ENCODE measurements at places on chromosomes 2 and 18.

GRCh38 chr2:127577503-127577902 lies 42.0 kb downstream of the MYO7B start:
- no peak for DNase-seq

GRCh38 chr2:108101481-108101880 lies 115.2 kb downstream of the SLC5A7 start:
- DNase-seq: no peak

DNA sequence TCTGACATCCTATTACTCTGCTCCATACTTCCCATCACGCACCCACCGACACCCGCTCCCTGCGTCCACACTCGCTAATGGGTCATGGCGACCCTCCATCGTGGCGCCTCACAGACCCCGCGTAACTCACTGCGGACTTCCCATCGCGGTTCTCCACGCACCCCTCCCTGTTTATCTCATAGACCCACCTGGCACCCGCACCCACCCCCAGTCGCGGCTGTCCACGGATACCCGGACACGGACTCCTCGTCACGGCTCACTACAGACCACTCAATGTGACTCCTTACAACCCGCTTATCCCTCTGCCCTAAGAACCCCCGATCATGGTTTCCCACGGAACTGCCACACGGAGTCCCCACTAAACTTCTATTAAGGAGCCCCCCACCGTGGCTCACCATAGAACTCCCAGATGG lies 458 bp downstream of the CXXC1 start:
- DNase-seq: no peak

GRCh38 chr2:73700661-73701447 lies 36.3 kb downstream of the TPRKB start:
- no peak for DNase-seq

DNA sequence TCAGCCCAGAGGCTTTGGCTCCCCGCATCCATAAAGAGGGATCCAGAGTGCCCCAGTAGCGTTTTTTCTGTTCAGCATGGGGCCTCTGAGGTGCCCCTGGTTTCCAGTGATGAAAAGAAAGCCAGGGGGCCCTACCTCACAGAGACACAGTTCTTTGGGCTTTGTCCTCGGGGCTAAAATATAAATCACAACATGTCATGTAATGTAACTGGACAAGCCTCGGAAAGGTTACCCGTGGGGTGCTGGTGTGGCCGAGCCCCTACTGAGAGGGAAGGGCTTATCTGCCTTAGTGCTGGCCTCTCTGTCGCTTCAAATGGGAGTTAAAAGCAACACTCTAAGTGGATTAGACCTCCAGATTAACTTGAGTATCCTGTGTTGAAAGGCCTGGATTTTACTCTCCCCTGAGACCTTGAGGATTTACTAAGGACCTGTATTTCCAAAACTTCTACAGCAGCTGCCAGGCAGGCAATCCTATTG lies 251.6 kb upstream of the APCDD1 start:
- DNase-seq: no peak

DNA sequence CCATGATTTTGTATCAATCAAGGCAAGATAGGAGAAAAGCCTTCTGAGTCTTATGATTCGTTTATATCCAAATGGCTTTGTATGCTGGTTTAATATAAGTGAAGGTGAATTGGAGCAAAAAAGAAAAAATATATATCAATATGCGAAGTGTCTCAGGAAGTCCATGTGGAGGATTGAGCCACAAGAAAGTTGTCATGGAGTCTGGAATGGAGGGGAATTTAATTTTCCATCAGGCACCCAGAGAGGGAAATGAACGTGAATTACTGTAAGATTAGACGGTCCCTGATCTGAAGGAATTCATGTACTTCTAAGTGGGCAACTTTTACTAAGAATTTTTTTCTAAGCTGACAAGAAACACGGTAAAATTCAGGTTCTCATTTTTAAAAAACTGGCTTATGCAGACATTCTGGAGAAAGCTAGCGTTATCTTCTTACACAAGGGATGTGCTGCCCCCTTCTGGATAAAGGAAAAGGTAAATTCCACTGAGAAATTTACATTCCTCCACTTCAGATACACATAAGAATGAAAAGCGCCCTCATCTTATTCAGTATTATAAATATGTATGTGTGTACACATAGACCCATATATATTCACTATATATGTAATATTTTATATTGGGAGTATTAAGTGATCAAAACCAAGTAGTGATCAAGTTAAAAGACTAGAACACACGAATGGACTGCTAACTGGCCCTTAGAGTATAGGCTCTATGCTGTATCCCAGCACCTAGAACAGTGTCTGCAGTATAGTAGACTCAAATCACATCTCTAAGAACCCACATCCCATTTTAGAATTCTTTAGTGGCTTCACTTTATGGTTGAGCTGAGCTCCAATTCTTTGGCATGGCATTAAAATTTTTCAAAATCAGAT lies 289.0 kb upstream of the TFPI start:
- no peak for DNase-seq

GRCh38 chr2:40281021-40281940 lies 170.6 kb downstream of the SLC8A1 start:
- no peak for DNase-seq

DNA sequence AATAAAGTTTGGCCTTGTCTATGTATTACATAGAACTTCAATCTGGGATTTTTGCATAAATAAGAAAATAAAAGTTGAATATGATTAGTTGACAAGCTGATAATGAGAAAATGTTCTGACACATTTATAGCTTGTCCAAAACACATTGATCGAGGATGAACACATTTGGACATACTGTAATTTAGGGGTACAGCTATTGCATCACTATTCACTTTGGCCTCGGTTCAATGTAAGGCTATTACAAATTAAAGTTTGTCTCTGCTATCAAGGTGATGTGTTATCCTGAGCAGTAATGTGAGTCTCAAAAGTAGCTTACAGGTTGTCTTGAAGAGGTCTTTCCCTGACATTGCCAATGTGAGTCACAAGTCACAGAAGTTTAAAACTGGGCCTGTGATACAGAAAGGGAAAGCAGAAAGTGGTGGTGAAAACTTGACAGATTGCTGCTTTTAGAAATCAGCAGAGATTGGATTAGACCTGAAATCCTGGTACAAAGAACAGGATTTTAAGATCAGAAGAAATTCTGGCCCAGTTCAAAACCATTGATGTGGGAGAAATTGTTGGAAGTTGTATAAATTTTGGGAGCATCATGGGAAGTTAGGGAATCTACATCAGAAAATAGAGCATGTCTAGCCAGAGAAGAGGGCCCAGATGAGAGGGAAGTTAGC lies 674.1 kb downstream of the NYAP2 start:
- no peak for DNase-seq

- no peak for DNase-seq
Measured at GRCh38 chr2:219489315-219489714, 9.4 kb upstream of the GMPPA start.

DNA sequence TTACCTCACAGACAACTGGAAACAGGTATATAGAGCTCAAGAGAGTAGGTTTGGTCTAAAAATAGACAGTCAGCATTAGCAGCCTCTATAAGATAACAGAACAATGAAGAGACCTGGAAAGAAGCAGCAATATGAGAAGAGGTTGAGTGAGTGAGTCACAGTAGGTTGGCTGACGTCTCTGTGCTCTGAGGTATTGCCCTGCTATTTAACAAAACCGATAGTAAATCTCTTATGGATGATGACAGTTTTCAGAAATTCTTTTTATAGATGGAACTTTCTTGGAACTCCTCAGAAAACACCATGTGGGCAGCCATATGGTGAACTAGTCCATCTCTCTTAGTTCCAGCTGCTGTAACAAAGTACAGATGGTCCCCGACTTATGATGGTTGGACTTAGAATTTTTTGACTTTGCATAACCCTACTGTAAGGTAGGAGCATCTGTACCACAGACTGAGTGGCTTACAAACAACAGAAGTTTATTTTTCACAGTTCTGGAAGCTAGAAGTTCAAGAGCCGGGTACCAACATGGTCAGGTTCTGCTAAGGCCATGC lies 123.5 kb downstream of the MBD2 start:
- no peak for DNase-seq

DNA sequence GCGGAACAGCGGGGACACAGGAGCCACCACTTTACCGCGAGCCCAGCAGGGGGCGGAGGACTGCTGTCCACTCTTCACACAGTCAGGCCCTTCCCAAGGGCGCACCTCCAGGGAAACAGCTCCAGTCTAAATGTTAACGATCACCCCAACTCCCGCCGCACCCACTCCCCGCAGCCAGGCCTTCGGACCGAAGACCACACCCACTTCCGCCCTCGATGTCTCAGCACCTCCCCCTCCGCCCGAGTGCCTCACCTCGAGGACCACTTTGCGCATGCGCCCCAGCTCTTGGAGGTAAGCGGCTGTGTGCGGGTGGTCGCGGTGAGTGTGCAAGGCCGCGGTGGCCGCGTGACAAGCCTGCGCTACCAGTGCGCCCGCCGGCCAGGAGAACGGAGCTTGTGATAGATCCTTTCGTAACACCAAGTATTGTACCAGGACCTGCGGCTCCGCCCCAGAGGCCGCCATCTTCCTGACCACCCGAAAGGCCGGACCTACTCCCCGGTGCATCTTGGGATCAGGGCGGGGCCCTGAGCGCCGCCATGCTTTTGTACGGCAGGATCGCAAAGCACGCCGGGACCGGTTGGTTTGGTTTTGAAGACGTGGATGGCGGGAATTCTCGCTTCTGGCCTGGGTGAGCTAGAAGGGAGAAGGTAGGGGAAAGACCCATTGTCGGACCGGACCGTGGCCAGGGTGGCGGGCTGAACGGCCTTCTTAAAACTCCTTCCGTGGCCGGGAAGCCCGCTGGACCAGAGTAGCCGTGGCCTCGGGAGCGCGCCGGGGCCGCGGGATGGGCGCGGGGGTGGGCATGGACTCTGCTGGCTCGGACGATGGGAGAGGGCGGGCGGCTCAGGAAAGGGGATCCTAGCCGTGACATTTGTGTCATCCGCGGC lies at the start of the genes CENPO and PTRHD1:
TSS of gene CENPO (plus strand) at position 552 of the 887 bp plus-strand sequence. CDS start 495 bp downstream, outside the sequence.
TSS of gene PTRHD1 (minus strand) at position 518 of the 887 bp plus-strand sequence. CDS start at position 504, 14 bp downstream.
- peak; percentile 84 for DNase-seq

GRCh38 chr2:204437408-204437807 lies 107.9 kb upstream of the PARD3B start:
- DNase-seq: no peak

GRCh38 chr2:202773301-202773973 lies 98.1 kb downstream of the ICA1L start:
- DNase-seq: no peak

DNA sequence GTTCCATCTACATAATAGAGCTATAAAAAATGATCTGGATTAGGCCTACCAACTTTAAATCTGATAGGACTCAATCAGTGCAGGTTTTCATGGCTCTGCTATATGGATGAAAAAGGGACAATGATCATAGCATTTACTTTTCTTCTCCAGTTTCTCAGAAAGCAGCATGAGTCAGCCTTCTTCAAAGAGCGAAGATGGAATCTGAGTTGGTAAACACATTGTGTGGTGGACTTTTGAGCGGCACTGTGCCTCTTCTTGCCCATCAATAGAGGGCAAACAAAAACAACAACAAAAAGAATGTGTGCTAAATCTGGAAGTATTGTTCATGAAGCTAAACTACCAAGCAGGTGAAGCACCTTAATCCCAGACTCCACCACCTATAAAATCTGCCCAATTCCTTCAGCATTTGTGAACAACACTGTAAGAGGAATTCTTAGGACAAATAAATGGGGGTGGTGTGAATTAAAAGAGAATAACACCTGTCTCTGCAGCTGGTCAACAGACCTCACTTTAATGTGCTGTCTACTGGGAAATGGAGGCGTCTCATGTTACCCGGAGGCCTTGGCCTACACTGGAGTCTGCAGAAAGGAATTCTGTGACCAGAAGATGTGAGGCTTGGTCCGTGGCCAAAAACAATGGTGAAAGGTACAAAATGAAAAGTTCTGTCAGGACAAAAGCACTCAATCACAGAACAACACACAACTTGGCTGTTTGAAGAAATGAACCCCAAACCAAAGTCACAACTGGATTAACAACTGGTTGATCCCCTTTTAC lies 609.0 kb downstream of the IRS1 start:
- no peak for DNase-seq

- DNase-seq: no peak
Measured at GRCh38 chr2:218427741-218428140, 8.8 kb downstream of the VIL1 start.

GRCh38 chr2:29361231-29361630 lies 246.0 kb downstream of the CLIP4 start:
- DNase-seq: no peak
